Brain pericyte (primary cell): ENCODE measurements at places on chromosomes 1 and 21.

DNA sequence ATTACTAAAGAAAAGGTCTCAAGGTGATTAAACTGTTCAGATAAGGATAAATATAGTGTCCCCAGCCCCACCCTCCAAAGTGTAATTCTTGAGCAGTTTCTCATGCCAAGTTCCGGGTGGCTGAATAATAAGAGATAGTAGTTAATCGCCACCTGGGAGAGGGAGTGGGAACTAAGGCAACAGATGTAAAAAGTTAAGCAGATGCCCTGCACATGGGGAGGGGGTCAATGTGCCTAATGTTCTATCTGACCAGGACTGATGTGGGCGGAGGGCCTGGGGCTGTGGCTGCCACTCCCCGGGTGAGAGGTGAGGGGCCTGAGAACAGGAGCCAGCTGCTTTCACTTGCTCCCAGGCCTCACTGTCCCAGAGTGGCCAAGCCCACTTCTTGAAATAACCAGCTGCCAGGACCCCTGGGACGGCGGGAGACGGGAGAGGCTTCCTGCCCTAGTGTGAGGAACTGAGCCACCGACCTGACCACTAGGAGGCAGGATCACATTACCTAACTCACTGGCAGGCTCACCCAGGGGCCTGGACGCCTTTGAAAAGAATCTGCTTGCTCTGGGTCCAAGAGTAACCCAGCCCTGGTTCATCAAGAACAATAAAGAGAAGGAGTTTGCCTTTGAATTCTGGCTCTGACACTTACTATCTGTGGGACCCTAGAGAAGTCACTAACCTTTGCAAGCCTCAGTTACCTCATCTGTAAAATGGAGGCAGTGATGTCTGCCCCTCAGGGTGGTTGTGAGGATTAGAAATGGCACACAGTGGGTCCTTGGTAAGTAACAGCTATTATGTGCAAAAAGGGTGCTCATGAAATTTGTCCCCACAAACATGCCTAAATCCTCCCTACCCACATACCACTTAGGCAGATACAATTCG lies 179.2 kb downstream of the ATG4C start:
- no peak for DNase-seq

- DNase-seq = no peak
Measured at GRCh38 chr1:29417971-29418370, 181.6 kb downstream of the PTPRU start.

GRCh38 chr21:20760221-20760620 lies 238.0 kb upstream of the NCAM2 start:
- DNase-seq = no peak

DNA sequence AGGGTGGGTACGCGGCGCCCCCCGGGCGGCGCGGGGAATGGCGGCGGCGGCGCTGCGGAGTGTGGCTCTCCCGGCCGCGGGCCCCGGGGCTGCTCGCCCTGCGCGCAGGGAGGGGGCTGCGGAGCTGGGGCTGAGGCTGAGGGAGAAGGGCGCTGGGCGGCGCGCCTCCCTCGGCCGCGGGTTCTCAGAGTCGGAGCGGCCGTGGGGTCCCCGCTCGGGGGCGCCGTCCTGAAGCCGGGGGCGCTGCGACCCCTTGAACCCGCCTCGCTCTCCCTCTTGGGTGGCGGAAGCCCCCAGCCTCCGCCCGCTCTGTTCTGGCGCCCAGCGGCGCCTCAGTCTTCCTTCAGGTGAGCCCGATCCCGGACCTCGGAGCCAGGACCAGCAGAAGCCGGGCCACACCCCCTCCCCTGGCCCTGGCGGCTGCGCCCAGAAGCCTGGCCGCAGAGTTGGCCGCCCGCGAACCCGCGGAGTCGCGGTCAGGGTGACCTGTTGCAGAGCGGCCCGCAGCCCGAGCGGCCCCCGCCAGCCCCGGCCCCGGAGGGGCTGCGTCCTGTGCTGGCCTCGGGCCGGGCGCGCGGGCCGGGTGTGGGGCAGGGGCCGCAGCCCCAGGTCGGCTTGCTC lies 532 bp downstream of the RALGPS2 start:
- DNase-seq = no peak

DNA sequence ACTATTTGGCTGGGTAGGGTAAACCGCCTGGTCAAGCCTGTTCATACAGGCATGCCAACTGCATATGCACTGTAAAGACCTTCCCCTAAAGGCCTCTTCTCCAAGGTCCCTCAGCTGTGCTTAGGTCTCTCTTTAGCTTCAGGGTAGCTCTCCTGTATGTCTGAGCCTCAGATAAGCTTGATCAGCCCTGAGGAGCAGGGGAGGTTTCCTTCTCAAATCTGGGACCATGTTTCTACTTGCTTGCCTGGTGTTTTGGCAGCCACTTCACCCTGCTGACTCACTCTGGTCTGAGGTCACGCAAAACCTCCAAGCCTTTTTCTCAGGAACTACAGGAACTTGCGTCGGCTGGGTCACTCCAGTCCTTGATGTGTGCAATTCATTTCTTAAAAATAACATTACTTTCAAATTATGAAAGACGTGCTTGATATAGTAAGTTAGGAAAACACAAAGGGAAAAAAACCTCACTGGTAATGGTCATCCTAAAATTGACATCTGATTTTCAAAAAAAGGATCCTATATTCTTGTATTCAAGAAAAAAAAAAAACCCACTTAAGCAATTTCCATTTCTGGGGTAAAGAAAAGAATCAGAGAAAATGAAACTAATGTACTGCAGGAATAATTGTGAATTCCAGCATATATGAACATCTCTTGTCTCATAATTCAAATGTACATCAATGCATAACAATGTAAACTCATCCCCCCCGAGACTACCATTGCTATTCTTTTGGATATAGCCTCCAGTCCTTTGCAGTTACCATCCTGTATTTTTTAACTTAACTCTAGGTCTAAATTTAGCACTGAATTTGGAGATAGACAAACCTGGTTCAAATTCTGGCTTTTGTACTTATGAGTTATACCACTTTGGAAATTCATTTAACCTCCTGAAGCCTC lies 24.8 kb upstream of the RNF19B start:
- peak; percentile 83 for DNase-seq

- no peak for DNase-seq
Measured at GRCh38 chr1:231594749-231595148, 31.8 kb upstream of the DISC1 start.

DNA sequence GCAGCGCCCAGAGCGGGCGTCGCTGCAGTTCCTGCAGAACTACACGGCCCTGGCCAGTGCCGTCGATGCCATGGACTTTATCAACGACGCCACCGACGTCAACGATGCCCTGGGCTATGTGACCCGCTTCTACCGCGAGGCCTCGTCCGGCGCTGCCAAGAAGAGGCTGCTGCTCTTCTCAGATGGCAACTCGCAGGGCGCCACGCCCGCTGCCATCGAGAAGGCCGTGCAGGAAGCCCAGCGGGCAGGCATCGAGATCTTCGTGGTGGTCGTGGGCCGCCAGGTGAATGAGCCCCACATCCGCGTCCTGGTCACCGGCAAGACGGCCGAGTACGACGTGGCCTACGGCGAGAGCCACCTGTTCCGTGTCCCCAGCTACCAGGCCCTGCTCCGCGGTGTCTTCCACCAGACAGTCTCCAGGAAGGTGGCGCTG lies 22.0 kb downstream of the COL6A1 start:
- no peak for DNase-seq

GRCh38 chr1:65059930-65060538 lies 88.0 kb upstream of the AK4 start:
- no peak for DNase-seq

GRCh38 chr1:3631320-3632260 lies 6.8 kb downstream of the TPRG1L start:
- no peak for DNase-seq
